ENCODE measurements at places on chromosomes 16 and 17.

DNA sequence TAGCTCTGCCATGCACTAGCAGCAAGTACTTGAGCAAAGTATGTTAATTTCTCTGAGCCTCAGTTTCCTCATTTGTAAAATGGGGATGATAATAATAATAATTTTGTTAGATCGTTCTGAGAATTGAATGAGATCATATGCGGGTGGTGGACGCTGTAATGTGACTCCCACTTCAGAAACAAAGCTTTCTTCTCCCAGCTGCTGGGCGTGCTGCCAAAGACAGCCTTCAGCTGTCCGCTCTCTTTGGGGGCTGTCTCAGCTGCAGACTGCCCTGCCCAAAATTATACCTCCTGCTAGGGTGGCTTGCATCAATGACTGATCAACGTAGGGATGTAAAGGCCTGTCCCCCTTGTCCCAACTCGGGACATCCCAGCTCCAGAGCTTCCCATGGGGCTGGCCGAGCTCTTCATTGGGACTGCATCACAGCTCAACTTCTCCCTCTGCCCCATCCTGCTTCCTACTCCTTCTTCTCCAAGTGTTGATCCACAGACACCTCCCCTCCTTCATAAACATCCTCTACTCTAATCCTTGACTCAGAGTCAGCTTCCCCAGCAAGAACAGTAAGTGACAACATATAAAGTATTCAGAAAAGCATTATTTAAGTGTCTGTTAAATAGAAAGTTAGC lies 30.7 kb upstream of the CDH5 start:
- DNase-seq, result no peak

- DNase-seq, result no peak
Observed at GRCh38 chr16:75965504-75966374, 239.4 kb upstream of the CPHXL start.

DNA sequence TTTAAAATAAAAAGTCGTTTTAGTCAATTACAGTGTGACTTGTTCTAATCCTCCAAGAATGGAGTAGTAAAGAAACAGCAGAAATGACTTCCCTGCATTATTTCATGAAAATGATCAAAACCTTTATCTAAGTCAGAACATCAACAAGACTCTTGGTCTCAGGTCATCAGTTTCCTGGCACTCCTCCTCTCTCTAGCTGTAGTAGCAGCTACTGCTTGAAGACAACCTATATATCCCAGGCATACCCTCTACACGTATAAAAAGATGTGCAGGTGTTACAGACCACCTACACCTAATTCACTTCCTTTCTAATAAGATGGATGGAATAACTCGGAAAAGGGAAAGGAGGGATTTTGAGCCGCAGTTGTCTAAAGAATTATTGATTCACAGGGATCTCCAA lies 1.6 kb upstream of the FBF1 start:
- DNase-seq, result no peak

- no peak for DNase-seq
Observed at GRCh38 chr17:14760212-14760611, 459.3 kb downstream of the HS3ST3B1 start.

- no peak for DNase-seq
Observed at GRCh38 chr16:78744099-78744498, 644.6 kb downstream of the WWOX start.

- no peak for DNase-seq
Observed at GRCh38 chr16:15769239-15769638, 87.6 kb downstream of the MYH11 start.

DNA sequence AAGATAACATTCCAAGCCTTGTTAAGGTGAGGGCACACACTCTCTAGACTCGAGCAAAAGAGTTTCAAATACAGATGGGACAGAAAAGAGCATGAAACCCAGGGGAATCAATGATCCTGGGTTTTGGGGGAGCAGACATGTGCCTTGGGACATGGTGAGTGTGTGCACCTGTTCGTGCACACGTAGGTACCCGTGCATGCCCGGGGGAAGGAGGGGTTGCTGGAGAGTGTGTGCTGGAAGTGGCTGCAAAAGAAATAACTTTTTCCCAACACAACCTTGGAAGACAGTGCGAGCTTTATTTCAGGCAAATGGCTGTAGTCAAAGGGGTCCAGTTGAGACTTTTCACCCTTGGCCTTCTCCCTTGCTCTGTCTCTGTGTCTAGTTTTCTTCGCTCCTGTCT lies 62.6 kb downstream of the C16orf78 start:
- DNase-seq, result no peak

GRCh38 chr17:14372905-14373613 lies 72.2 kb downstream of the HS3ST3B1 start:
- DNase-seq, result no peak

DNA sequence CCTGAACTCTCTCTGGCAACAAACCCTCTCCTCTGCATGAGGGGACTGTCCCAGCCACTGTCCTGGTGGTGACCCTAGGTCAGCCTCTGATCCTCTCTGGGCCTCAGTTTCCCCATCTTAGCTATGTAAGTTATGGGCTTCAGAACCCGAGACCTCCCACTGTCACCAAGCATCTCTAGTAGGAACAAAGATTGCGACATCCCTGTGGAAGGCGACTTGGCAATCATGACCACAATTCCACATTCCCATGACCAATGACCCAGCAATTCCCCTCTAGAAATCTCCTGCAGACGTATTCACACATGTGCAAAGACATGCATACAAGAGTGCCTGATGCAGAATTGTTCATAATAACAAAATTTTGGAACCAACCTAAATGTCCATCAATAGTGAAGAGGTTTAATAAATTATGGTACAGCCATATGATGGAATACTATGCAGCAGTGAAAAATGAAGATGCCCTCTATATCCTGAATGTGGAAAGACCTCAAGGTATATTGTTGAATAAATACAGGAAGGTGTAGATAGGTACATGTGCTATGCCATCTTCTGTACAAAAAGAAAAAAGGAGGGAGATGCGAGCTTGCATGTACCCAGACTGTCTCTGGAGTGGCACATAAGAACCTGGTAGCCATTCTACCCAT lies 21.2 kb downstream of the CNGB1 start:
- DNase-seq, result no peak

GRCh38 chr16:66905633-66906539 lies 12.8 kb downstream of the CDH16 start:
- DNase-seq, result no peak

DNA sequence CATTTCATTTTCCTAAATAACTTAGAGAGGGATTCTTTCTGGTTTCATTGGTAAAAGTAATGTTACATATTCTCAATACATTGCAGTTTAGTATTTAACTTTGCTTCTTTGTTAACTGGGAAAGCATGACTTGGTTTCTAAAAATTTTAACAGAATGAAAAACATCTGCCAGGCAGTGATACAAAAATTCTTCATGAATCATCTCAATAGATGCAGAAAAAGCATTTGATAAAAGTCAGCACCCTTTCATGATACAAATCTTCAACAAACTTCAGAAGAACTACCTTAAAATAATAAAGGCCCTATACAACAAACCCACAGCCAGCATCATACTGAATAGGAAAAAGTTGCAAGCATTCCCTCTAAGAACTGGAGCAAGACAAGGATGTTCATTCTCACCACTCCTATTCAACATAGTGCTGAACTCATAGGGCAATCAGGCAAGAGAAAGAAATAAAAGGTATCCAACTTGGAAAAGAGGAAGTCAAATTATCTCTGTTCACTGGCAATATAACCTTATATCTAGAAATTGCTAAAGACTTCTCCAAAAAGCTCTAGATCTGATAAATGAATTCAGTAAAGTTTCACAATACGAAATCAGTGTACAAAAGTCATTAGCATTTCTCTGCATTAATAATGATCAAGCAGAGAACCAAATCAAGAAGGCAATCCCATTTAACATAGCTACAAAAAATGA lies 50.4 kb downstream of the SLFN5 start:
- no peak for DNase-seq

- DNase-seq, result no peak
Observed at GRCh38 chr17:5705081-5705875, 121.0 kb upstream of the NLRP1 start.

DNA sequence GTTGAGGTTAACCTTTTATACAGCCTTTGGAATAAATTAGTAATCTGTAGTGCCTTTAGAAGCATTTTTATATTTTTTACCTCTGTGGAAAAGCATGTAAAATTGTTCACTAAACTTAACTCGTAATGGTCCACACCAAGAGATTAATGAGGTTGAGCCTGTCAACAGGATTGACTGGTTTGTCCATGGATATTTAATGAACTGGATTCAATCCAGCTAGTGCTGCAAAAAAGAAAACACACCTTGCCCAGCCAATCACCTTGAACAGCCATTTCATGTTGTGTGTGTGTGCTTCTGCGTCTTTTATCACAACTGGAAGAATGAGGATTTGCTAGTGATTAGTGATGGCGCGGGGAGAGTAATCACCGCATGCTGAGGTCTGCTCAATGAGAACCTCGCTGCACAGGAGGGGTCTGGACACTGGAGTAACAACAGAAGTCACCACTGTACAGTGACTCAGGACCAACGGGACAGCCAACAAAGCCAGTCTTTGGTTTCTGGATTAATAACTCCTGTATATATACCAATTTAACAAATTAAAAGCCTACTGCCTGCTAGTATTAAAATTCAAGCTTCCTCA lies 33.7 kb downstream of the LITAFD start:
- no peak for DNase-seq

DNA sequence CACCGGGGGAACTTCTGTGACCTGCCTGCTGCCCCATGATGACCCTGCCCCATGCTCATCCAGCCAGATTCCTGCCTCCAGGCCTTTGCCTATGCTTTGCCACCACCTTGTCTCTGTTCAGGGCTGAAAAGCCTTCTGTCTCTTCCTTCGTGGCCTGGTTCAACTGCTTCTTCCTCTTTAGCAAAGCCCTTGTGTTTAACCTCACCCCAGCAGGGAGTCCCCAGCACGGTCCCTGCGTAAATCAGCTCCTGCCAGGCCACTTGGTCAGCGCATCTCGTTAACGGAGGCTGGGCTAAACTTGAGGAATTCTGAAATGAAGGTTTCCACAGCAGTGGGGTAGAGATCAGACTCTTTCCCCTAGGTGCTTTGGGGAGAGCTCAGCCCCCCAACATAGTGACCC lies 16.1 kb upstream of the KCNJ12 start:
- no peak for DNase-seq

DNA sequence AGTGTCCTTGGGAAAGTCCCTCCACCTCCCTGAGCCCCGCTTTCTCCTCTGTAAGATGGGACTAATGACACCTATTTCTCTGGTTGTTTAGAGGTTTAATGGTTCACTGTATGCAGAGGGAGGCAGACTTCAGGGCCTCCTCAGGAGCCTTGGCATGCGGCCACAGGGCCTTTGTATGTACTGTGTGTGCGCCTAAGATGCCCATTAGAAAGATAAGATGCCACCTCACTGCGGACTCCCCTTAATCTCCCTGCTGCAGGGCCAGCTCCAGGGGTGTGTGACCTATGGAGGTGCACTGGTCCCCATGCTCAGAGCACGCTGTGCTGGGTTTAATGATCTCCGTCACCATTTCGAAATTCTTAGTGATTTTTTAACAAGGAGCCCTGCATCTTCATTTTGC lies 59.3 kb downstream of the TMEM235 start:
- no peak for DNase-seq

DNA sequence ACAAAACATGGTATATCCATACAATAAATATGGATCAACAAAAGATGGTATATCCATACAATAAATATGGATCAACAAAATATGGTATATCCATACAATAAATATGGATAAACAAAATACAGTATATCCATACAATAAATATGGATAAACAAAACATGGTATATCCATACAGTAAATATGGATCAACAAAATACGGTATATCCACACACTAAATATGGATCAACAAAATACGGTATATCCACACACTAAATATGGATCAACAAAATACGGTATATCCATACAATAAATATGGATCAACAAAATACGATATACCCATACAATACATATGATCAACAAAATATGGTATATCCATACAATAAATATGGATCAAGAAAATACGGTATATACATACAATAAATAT lies 8.1 kb downstream of the METTL16 start:
- DNase-seq, result no peak

- DNase-seq, result no peak
Observed at GRCh38 chr17:4879601-4880000, 19.7 kb upstream of the C17orf107 start.

DNA sequence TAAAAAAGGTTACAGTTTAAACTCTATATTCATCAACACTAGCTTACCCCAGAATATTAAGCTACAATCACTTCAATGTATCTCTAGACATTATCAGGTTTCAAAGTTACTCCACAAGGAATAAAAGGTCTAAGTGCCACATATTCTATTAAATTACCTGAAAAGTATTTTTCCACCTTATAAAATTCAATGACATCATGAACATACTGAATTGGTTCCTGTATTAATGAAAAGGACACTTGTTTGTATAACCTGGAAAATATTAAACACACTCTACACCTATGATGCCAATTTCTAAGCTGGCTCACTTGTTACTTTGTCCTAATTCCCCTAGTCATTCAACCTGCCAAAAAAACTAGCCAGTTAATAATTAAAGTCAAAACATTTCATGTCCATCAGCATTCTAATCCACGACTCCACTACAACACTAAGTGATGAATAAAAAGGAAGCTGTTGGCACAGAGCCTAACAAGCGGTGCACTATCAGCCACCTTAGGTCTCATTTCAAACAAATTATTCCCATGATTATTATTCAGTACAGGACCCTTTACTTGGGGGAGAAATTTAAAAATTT lies 12.2 kb downstream of the MED13 start:
- no peak for DNase-seq

- DNase-seq, result no peak
Observed at GRCh38 chr16:11711662-11712061, 31.0 kb downstream of the TXNDC11 start.

DNA sequence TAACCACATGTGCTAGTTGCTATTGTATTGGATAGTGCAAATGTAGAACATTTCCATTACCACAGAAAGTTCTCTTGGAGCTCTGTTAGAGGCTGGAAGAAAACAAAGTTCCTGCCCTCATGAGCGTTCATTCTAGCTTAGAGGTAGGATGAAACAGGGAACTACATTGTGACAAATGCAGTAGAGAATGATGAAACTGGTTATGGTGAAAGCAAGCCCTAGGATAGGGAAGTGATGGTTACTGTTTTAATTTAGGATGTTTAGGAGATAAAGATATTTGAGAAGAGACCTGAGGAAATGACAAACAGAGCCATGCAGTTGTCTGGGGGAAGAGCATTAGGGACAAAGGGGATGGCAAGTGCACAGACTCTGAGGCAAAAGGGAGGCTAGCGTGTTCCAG lies 50.7 kb downstream of the AATF start:
- no peak for DNase-seq

- no peak for DNase-seq
Observed at GRCh38 chr16:78852081-78852635, 748.4 kb downstream of the MAF start.

DNA sequence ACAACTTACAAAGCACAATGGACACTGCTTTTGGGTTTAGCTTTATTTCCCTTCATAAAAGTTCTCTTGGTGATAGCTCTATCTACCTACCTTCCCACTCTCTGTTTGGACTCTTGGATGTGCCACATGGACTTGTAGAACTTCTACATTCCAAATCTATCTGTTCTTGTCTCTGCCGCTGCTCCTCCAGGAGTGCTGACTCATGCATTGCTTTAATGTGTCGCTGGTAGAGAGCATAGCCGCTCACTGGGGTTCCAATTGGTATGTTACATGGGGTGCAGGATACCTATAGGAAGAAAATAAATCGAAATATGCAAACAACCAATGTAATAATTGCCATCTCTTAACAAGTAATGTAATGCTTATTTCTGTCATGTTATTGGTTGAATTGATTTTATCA lies 92.1 kb downstream of the TTC19 start:
- no peak for DNase-seq

- no peak for DNase-seq
Observed at GRCh38 chr16:50847166-50847565, 105.3 kb downstream of the CYLD start.

All from stimulated activated CD4-positive, alpha-beta T cell treated with anti-CD3 and anti-CD28 coated beads, TNF-alpha, amount 100 ng/mL, for 1 hour (primary cell).